Activated CD8-positive, alpha-beta T cell treated with anti-CD3 and anti-CD28 coated beads for 36 hours (primary cell): ENCODE measurements at places on chromosomes 1 and 21. TPM values are rescaled to one million over a fixed set of nuclear protein-coding genes. Genes with fewer than 3 reads are reported as not detected.

Gene ADORA1
- not detected for total RNA-seq

Gene PADI4
- total RNA-seq, result 1.6 TPM

Gene SMIM1
- total RNA-seq, result 1.5 TPM

Gene RXRG
- not detected for total RNA-seq

Gene GPR61
- total RNA-seq, result 0.22 TPM

DNA sequence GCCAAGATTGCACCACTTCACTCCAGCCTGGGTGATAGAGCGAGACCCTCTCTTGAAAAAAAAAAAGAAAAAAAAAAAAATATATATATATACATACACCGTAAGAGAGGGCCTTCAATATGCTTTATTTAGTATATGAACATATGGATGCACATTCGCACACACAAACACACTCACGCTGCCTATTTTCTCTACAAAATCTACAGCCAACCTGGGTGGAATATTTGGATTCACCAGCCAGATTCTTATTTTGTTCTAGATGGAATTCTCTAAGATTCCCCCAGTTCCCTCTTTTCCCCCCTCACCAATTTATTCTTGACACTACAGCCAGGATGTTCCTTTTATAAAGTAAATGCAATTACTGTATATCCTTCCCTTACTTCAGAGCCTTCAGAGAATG is 131.6 kb downstream of the TM2D1 start:
- H3K27ac ChIP-seq, result no peak overlapping the region
- no peaks in the 10 kb centered on the region for H3K36me3 ChIP-seq
- H3K4me3 ChIP-seq, result no peak overlapping the region
- no peak for DNase-seq
- peaks cover 2% of the 10 kb centered on the region for H3K27me3 ChIP-seq

GRCh38 chr1:207861442-207862177 is 49.3 kb downstream of the CD34 start:
- H3K27me3 ChIP-seq, result no peaks in the 10 kb centered on the region
- DNase-seq, result peak; percentile 67
- peaks cover 61% of the 10 kb centered on the region for H3K4me1 ChIP-seq

DNA sequence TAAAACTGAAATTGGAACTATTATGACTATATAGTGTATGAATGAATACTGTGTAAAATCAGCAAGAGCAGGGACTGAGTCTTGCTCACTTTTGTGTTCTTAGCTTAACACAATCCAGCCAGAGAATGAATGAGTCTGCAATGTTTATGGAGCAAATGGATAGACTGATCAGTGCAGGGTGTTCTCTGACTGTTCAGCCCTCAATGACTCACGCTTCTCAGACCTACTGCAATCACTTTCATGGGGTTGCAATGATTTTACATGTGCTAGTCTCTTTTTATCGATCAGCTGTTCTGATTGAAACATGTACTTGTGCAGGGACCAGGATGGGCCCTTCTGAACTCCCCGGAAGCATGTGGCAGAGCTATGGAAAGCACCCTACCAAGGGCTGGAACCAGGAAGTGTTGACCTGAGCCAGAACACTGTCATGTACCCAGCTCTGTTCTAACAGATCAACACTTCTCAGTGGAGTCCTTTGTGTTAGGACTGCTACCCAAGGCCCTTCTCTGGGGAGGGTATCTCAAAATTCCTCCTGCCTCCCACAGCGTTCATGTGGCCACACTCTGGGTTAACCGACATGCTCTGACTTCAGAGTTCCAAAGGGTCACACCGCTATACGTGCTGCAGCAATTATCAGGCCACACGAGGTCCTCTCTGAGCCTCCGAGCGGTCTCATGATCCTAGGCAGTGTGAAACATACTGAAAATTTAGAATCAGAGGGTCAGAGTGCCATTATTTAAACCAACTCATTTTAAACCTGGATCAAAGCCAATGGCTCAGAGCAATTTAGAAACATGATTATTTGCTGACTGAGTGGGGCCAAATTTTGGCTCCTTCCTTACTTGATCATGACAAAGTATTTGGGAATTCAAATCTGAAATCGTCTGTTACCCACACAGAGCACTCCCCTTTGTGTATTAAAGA is 35.2 kb downstream of the GRIK1 start:
- no peaks in the 10 kb centered on the region for H3K36me3 ChIP-seq
- H3K27ac ChIP-seq, result no peak overlapping the region
- H3K27me3 ChIP-seq, result no peaks in the 10 kb centered on the region
- no peaks in the 10 kb centered on the region for H3K4me1 ChIP-seq

- no peak overlapping the region for H3K4me3 ChIP-seq
- peak; percentile 57 for DNase-seq
- peaks cover 20% of the 10 kb centered on the region for H3K4me1 ChIP-seq
- H3K27ac ChIP-seq, result no peak overlapping the region
- no peaks in the 10 kb centered on the region for H3K36me3 ChIP-seq
These were observed 60.6 kb downstream of the WNT9A start for GRCh38 chr1:227886993-227887696.

DNA sequence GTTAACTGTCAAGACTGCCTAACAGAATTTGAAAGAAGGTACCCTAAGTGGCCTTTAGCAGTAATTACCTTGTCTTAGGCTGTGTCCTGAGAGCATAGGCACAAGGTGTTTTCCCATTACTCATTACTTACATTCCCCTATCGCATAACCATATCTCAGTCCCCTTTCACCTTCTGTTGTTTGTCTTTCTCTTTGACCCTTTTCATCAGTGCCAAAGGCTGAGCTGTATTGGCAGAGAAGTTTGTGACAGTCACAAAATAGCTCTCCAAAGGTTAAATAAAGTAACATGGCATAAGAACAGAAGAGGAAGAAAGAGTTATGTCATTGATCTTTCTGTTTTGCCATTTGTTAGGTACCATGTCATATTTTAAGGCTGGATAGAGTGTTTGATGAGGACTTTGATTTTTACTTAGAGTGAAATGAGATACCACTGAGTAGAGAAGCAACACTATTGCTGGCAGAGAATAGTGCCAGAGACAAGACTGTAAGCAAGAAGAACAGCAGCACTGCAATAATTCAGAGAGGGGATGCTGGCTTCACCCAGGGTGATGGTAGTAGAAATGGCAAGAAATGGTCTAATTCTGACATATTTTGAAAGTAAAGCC is 497.8 kb downstream of the TTLL7 start:
- peak overlapping the region; percentile 76 for H3K27ac ChIP-seq
- H3K4me3 ChIP-seq, result no peak overlapping the region
- DNase-seq, result no peak
- peaks cover 27% of the 10 kb centered on the region for H3K4me1 ChIP-seq
- H3K36me3 ChIP-seq, result peaks cover 3% of the 10 kb centered on the region

GRCh38 chr21:34042735-34043134 is 30.6 kb upstream of the MRPS6 start:
- H3K4me3 ChIP-seq, result no peak overlapping the region
- H3K27ac ChIP-seq, result no peak overlapping the region
- H3K27me3 ChIP-seq, result no peaks in the 10 kb centered on the region

- H3K27ac ChIP-seq, result no peak overlapping the region
- no peaks in the 10 kb centered on the region for H3K4me1 ChIP-seq
- DNase-seq, result no peak
- no peak overlapping the region for H3K4me3 ChIP-seq
These were observed 290.2 kb downstream of the LRRC40 start for GRCh38 chr1:69914976-69915765.

- H3K4me1 ChIP-seq, result peaks cover 43% of the 10 kb centered on the region
- H3K4me3 ChIP-seq, result peak overlapping the region; percentile 81
- H3K27ac ChIP-seq, result no peak overlapping the region
- H3K27me3 ChIP-seq, result no peaks in the 10 kb centered on the region
- peak; percentile 19 for DNase-seq
These were observed 1.2 kb downstream of the RUSC1 start for GRCh38 chr1:155321639-155322503.

GRCh38 chr1:35598895-35599294 is 25.8 kb downstream of the TFAP2E start:
- no peak for DNase-seq
- peaks cover 16% of the 10 kb centered on the region for H3K36me3 ChIP-seq
- H3K4me3 ChIP-seq, result no peak overlapping the region
- no peaks in the 10 kb centered on the region for H3K4me1 ChIP-seq

DNA sequence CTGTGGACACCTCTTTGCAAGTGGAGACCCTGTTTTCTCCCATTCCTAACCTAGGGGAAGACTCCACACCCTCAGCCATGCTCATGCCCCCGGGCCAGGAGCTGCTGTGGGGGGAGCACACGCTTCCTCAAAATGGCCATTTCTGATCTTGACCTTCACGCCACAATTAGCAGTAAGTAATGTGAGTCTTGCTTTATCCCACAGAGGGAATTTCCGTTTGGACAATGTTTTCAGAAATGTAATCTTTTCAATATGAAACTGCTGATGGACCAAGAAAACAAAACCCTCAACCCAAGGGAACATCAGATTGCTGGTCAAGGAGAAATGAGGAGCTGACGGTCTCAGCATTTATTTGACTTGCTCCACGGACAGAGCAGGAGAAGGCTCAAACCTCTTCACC is 8.3 kb upstream of the KCNE1 start:
- no peak overlapping the region for H3K4me3 ChIP-seq
- no peaks in the 10 kb centered on the region for H3K27me3 ChIP-seq
- peaks cover 9% of the 10 kb centered on the region for H3K36me3 ChIP-seq

DNA sequence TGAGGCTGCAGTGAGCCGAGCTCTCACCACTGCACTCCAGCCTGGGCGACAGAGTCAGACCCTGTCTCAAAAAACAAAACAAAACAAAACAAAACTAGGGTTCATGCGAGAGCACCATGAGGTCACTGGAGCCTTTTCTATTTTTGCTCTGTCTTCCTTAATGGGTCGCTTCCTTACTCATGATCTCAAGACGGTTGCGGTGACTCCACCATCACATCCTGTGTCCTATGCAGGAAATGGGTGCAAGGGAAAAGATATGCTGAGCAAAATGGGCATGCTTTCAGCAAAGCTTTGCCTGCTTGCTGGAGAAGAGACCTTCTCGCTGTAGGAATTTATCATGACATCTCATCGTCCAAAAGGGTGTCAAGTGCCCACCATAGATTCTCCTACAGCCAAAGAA is 36.4 kb downstream of the WNT9A start:
- H3K36me3 ChIP-seq, result no peaks in the 10 kb centered on the region
- no peak overlapping the region for H3K4me3 ChIP-seq
- no peaks in the 10 kb centered on the region for H3K4me1 ChIP-seq
- H3K27me3 ChIP-seq, result no peaks in the 10 kb centered on the region

- H3K27ac ChIP-seq, result peak overlapping the region; percentile 85
- peak; percentile 70 for DNase-seq
- H3K27me3 ChIP-seq, result no peaks in the 10 kb centered on the region
- H3K4me3 ChIP-seq, result peak overlapping the region; percentile 52
- no peaks in the 10 kb centered on the region for H3K36me3 ChIP-seq
These were observed 14.7 kb upstream of the KCNE1 start for GRCh38 chr21:34526618-34527290.

DNA sequence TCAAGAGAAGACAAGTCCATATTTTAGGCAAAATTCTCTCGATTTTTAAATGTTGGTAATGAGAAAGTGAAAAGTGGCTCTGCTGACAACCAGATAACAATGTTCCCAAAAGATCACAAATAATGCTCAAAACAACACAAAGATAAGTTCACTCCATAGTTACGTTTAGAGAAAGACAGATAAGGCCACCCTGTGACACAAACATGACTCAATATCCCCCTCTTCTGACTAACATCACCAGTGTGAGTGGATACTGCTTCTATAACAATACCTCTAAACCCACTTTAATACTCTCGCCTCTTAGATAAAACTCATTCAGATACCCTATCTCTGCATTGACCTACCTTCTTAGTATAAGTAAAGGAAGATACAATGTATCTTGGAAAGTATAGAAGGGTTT is 51.2 kb upstream of the RGS7 start:
- no peaks in the 10 kb centered on the region for H3K4me1 ChIP-seq
- no peaks in the 10 kb centered on the region for H3K36me3 ChIP-seq
- no peak for DNase-seq
- H3K27me3 ChIP-seq, result peaks cover 2% of the 10 kb centered on the region
- H3K27ac ChIP-seq, result no peak overlapping the region

GRCh38 chr1:245432228-245432875 is 277.6 kb downstream of the KIF26B start:
- H3K36me3 ChIP-seq, result no peaks in the 10 kb centered on the region
- no peak overlapping the region for H3K27ac ChIP-seq
- no peak for DNase-seq
- no peak overlapping the region for H3K4me3 ChIP-seq
- no peaks in the 10 kb centered on the region for H3K4me1 ChIP-seq

- no peak for DNase-seq
- no peak overlapping the region for H3K4me3 ChIP-seq
- H3K4me1 ChIP-seq, result peaks cover 44% of the 10 kb centered on the region
- H3K36me3 ChIP-seq, result no peaks in the 10 kb centered on the region
These were observed 27.4 kb downstream of the KCNA3 start for GRCh38 chr1:110647254-110647891.

- peak overlapping the region; percentile 38 for H3K27ac ChIP-seq
- peaks cover 36% of the 10 kb centered on the region for H3K36me3 ChIP-seq
- no peak overlapping the region for H3K4me3 ChIP-seq
- peaks cover 75% of the 10 kb centered on the region for H3K4me1 ChIP-seq
- no peaks in the 10 kb centered on the region for H3K27me3 ChIP-seq
These were observed 149.3 kb upstream of the EDN2 start for GRCh38 chr1:41633764-41634163.

GRCh38 chr1:116877141-116877818 is 32.4 kb upstream of the PTGFRN start:
- H3K27me3 ChIP-seq, result peaks cover 2% of the 10 kb centered on the region
- H3K4me3 ChIP-seq, result no peak overlapping the region
- no peaks in the 10 kb centered on the region for H3K36me3 ChIP-seq
- no peak overlapping the region for H3K27ac ChIP-seq
- H3K4me1 ChIP-seq, result peaks cover 21% of the 10 kb centered on the region
- no peak for DNase-seq

DNA sequence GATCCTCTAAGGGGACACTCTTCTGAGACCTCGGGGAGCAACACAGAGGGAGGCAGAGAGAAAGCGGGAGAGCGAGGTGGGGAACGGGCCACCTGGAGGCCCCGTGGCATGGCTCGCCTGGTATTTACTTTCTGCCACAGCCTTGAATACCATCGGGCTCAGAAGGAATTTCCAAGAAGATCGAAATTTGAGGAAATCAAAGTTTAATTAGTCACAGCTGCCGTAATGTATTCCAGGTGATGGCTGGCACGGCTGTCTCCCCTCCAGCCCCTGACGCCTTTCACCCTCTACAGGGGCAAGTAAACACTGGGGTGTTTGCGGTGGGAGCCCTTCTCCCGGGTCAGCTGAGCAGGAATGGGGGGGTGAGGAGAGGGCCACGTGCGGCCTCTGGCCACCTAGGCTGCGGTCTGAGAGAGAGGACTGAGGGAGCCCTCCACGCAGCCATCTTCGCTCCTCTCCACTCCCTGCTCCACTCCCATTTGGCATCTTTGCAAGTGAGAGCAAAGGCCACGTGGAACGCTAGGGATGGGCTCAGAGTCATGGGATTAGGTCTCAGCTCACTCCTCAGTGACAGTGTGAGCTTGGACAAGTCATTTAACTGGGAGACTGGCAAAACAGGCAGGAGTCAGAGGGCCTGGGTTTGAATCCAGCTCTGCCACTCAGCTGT is 125.2 kb downstream of the SYF2 start:
- no peak for DNase-seq
- H3K27ac ChIP-seq, result no peak overlapping the region
- peaks cover 34% of the 10 kb centered on the region for H3K4me1 ChIP-seq

GRCh38 chr1:89723863-89724262 is 90.9 kb downstream of the LRRC8C start:
- H3K27ac ChIP-seq, result peak overlapping the region; percentile 98
- no peak for DNase-seq
- peaks cover 60% of the 10 kb centered on the region for H3K36me3 ChIP-seq

- DNase-seq, result no peak
- peaks cover 17% of the 10 kb centered on the region for H3K4me1 ChIP-seq
These were observed 4.8 kb upstream of the TMCO1 start for GRCh38 chr1:165773324-165773965.

- H3K27me3 ChIP-seq, result no peaks in the 10 kb centered on the region
- peaks cover 51% of the 10 kb centered on the region for H3K4me1 ChIP-seq
- DNase-seq, result peak; percentile 76
- peak overlapping the region; percentile 50 for H3K27ac ChIP-seq
- H3K4me3 ChIP-seq, result no peak overlapping the region
These were observed 12.2 kb downstream of the KIAA0319L start for GRCh38 chr1:35544976-35545375.
